NCI-H146 (cell line): ENCODE measurements at places on chromosomes 7 and 10.

- DNase-seq = no peak
Measured at GRCh38 chr7:143499246-143499645, 21.6 kb downstream of the TAS2R41 start.

- DNase-seq = no peak
Measured at GRCh38 chr7:74104702-74105101, 21.1 kb downstream of the LIMK1 start.

- DNase-seq = no peak
Measured at GRCh38 chr7:47291461-47292081, 290.3 kb downstream of the TNS3 start.

DNA sequence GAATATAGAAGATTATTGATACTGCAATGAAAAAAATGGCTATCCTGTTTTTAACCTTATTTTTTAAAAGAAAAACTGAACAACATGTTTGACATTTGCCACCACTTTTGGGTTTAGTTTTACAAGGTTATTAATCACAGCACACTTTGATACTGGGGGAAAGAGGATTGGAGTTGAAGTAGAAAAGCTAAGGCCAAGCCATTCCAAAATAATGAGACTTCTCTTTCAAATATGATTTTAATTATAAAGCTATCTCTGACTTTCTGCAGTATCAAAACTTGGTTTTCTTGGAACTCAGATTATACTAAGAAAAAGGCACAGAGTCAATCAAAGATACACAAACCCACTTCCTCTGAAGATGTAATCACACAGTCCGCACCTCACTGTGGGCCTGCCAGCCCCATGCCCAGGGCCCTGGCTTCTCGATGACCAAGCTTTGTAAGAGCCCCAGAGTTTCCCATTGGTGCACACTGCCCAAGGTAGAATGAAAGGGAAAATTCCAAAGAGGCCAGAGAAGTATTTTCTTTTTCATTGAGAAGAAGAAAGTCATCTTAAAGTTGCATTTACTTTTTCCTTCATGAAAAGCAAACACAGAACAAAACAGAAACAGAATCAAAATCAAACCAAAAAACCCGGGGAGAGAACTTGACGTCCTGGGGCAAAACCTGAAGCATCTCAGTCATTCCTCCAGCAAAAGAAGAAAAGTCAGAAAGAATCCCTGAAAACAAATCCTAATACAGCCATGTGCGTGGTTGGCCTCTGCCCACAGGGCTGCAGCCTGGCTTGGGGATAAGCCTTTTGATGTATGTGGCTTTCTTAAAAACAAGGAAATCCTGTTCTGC lies 187.7 kb upstream of the KLF6 start:
- DNase-seq = no peak

DNA sequence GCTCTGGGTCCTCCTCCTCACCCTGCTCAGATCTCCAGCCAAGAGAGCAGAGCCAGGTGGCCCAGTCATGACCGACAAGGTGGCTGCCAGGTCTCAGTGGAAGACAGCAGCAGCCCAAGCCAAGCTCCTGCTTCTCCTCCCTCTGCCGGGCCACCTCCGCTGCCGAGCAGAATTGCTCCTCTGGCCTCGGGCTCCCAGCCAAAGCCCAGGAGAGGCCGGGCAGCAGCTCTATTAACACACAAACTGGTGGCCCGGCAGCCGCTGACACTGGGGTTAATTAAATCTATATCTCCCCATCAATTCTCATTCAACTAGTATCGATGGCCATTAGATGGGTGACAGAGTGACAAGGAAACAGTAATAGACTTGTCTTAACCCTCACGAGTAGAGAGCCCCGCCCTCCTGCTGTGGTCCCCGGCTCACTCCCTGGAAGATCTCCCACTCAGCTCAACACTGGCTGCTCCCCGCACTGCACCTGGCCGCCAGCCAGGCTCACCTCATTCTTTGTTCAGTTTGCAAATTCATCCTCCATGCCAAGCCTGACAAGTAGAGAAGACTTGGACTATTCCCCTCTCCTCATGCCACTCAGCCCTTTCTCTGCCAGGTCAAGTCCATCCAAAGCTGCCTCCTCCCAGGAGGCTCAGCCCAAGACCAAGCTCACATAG lies 74.1 kb upstream of the UNC5B start:
- DNase-seq = peak; percentile 46

DNA sequence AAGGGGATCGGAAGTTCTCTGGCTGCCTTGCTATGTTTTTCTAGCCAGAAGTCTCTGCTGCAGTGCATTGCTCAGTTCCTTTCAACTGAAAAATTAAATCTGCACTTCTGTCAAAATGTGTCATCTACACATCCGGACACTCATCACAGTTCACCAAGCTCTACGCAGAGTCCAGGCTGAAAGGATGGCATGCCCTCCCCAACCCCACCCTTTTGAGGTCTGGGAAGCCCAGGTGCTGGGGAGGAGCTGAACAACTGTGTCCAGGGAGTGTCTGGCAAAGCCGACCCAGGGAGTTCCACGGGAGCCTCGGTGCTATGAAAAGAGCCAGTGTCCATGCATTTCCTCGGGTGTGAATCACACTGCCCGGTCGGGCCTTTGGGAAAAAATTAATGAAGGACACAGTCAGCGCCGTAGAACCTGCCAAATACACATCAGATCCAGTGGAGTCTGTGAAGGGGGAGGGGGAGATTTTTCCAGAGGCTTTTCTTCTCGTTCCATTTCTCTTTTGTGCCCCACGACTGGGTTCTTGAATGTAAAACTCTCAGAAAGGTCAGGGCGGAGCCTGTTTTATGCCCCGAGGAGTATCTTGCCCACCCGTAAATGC lies 757 bp upstream of the PALS2 start:
- peak; percentile 72 for DNase-seq

DNA sequence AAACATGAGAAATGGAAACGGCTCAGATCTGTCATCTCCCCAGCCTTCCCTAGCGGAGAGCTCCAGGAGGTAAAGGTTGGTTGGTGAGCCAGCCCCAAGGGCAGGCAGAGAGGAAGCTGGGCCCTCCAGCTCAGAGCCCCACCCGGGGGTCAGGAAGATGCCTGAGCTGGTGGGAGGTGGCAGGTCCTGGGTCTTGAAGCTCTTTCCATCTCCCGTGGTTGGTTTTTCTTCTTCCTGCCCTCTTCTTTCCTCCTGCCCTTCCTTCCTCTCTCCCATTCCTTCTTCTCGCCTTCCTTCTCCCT lies 384.2 kb upstream of the FOXK1 start:
- no peak for DNase-seq

GRCh38 chr10:121440461-121440860 lies 157.8 kb downstream of the FGFR2 start:
- no peak for DNase-seq

DNA sequence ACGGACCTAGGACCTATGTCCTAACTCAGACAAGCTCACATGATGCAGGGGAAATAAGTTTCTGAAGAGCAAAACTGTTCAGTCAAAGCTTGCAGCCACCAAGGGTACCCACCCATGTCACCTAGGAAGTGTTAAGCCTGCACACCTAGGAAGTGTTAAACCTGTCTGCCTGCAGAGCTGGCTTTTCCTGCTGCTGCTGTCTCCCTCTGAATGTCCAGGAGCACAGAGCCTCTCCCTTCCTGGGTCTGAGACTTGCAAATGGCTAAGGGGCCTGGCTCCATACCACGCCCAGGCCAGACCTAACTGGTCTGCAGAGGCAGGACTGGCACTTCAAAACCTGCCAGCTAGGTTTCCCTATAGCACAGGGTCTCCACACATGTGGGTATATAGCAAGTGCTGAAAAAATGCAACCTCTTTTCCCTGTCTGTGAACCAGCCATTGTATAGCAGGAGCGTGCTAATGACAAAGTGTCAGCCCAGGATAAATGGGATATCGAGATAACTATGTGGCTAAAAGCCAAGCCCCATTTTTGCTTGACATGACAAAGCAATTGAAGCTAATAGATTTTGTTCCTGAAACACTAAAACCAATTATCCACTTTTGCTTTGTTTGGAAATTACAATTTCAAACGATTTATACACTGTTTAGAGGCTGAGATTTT lies 1.5 kb downstream of the GDF2 start:
- no peak for DNase-seq

DNA sequence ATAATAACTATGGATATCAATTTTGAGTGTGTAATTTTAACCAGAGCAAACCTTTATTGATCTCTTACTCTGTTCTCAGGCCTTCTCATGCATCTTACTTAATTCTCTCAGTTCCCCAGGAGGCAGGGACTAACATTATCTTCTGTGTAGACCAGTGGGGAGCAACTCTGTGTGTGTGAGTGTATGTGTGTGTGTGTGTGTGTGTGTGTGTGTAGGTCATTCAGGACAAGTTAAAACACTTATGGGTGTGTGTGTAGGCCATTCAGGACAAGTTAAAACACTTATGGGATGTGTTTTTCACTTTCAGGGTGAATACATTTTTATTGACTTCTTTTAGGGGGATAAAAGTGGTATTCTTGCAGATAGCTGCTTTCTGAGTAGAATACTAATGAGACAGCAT lies 145.0 kb downstream of the ADAM12 start:
- peak; percentile 22 for DNase-seq

DNA sequence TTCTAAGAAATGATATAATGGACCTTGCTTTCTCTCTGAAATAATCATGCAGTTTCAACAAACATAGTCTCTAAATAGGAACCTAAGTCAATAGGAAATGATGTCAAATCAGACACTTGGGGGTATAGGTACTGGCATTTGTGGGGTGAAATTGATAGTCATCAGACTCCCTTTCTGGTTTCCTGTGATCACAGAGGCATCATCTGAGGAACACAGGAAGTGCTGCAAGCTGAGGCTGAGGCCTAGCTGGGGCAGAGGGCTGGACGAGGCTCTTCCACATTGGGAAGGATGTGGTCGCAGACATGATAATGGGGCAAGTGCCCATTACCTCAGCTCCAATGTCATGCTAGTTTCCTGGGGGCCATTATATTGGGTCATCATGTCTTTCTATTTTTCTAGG lies 33.5 kb upstream of the TARP start:
- DNase-seq = no peak

GRCh38 chr10:34137955-34138354 lies 677.1 kb downstream of the PARD3 start:
- DNase-seq = no peak

- no peak for DNase-seq
Measured at GRCh38 chr7:55053651-55054571, 35.1 kb downstream of the EGFR start.

DNA sequence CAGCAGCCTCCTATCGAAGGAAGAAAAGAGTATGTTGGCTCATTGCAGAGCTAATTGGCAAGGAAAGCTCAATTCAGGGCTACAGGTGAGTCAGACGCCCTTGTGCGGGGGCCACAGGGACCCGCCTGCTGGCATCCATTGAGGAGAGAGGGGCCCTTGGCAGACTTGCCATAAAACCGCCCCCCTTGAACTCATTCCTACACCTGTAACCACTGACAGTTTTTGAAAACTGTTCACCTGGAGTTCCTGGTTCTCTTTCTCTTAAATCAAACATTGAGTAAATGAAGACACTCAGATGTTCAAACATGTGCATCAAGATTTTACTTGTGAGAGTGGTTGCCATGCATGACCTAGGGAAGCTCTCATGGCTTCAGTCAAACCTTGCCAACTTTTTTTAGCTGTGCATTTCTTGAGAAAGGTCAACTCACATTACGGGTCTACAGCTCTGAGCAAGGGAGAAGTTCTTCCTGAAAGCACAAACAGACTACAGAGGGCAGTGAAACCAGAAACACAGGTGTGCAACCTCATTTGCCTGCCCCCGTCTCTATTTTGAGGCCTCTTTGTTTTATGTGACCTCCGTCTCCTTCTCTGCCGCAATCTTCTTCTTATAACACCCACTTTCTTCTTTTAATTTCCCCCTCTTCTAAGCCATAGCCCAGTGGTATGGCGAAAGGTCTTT lies 87.8 kb downstream of the TBXAS1 start:
- no peak for DNase-seq

DNA sequence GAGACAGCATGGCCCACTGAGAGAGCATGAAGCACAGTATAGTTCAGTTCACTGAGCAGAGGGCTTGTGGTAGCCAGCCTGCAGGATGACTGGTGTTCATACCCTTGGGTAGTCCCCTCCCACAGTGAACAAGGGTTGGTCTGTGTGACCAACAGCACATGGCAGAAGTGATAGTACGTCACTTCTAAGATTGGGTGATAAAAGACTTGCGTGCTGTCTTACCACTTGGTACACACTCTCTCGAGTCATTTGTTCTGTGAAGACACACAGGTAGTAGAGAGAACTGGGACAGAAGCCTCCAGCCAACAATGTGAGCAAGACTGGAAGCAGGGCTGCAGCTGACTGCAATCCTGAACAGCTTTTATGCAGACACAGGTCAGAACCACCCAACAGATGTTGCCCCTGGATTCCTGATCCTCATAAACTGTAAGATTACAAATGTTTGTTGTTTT lies 14.6 kb downstream of the EPC1 start:
- no peak for DNase-seq

DNA sequence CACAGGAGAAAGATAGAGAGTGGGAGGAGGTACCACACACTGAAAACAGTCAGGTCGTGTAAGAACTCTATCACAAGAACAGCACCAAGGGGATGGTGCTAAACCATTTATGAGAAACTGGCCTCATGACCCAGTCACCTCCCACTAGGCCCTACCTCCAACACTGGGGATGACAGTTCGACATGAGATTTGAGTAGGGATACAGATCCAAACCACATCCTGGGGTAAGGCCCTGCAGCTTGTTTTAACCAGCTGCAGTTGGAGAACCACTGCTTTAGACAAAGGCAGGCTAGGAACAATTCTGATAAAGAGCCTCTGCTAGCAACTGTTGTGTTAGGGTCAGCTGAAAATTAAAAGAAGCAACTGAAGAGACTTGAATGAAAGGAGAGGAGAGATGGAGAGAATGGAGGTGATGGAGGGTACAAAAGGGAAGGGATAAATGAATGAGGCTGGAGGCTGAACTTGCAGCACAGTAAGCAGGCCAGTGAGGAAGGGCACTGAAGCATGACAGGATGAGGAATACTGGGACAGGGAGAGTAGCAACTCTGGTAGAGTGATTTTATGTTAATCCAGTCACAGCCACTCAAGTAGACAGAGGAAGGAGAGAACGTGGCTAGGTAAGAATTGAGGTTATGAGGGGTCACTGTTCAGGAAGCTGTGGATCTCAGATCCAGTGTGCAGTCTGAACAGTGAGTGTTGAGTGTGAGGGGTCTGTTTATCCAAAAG lies 23.6 kb downstream of the MEST start:
- no peak for DNase-seq

- no peak for DNase-seq
Measured at GRCh38 chr7:133484086-133484485, 231.2 kb downstream of the EXOC4 start.

DNA sequence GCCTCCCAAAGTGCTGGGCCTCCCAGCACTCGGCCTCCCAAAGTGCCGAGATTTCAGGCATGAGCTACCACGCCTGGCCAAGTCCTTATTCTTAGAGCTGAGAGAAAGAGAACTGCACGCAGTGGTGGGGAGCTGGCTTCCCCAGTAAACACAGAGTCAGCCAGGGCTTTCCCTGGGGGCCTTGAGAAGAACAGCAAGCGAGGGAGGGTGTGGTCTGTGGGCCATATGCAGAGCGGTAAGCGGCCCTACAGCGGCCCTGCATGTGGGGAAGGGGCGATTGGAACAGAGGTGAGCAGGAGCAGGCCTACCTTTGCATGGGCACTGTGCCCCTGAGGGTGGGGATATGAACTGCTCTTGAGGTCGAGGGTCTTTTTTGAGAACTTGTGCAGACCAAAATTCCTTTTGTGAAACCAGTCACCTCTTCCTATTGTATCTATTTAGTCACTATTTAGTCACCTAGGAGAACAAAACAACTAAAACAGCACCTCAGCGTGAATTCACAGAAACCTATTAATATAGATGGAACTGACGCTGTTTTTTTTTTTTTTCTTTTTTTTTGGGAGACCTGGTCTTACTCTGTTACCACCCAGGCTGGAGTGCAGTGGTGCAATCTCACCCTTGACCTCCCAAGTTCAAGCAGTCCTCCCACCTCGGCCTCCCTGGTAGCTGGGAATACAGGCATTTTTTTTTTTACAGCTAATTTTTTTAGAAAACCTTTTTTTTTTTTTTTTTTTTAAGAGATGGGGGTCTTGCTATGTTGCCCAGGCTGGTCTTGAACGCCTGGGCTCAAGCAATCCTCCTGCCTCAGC lies 36.9 kb upstream of the SH2D4B start:
- no peak for DNase-seq
